ENCODE measurements at places on chromosomes 11 and 22.

DNA sequence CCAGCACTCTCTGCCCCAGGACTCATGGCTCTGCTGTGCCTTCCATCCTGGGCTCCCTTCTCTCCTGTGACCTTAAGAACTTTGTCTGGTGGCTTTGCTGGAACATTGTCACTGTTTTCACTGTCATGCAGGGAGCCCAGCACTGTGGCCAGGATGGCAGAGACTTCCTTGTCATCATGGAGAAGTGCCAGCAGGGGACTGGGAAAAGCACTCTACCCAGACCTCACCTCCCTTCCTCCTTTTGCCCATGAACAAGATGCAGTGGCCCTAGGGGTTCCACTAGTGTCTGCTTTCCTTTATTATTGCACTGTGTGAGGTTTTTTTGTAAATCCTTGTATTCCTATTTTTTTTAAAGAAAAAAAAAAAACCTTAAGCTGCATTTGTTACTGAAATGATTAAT, 2.9 kb upstream of the TTC36 start:
- no peak for DNase-seq

DNA sequence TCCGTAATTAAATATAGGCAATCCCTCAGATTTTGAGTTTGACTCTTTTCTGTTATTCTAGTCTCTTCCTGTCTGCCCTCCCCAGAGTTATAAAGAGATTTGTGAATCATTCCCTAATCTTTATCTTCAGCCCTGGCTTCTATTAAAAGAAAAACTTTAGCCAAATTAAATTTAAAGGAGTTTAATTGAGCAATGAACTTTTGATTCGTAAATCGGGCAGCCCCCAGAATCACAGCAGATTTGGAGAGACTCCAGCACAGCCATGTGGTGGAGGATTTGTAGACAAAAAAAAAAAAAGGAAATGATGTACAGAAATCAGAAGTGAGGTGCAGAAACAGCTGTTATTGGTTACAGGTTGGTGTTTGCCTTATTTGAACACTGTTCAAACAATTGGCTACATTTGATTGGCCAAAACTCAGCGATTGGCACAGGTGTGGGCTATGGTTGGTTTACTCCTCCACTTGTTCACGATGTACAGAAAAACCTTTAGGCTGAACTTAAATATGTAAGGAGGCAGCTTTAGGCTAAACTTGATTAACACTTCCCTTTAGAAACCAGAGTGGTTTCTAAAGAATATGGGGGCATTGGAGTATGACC, 2.3 kb upstream of the ALKBH8 start:
- DNase-seq: no peak

- DNase-seq: no peak
These were observed 173.5 kb downstream of the TRIM29 start for GRCh38 chr11:119964136-119965025.

GRCh38 chr11:117905524-117905923, 23.7 kb downstream of the TMPRSS13 start:
- DNase-seq: no peak

- DNase-seq: no peak
These were observed 2.8 kb upstream of the USP2 start for GRCh38 chr11:119384332-119384731.

DNA sequence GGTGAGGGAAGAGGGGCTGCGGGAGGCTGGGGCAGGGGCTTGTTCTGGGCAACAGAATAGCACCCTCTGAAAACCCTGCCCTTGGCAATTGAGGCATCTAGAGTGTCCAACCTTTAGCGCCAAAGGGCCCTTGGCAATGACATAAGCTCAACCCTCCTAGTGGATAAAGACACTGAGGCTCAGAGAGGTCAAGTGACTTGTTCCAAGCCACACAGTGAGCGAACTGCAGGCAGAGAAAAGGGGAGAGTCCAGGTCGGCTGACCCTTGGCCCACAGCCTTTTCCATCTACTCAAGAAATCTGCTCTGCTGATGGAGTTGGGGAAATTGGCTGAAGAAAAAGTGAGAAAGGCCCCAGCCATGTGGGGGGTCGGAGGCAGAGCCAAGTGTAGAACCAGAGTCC, 2.9 kb downstream of the SEC14L2 start:
- no peak for DNase-seq

DNA sequence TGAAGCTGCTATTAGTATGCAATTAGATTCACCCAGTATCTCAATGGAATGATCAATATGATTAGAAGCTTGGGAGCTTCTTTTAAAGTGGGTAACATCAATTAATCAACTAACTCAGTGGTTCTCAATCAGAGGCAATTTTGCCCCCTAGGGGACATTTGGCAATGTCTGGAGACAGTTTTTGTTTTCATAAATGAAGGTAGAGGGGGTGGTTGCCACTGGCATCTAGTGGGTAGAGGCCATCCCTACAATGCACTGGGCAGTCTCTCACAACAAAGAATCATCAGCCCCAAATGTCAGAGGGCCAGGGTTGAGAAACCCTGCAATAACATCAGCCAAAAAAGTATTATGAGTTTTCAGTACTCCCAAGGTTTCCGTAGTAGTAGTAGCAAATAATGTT, 5.9 kb upstream of the AMOTL1 start:
- peak; percentile 72 for DNase-seq

DNA sequence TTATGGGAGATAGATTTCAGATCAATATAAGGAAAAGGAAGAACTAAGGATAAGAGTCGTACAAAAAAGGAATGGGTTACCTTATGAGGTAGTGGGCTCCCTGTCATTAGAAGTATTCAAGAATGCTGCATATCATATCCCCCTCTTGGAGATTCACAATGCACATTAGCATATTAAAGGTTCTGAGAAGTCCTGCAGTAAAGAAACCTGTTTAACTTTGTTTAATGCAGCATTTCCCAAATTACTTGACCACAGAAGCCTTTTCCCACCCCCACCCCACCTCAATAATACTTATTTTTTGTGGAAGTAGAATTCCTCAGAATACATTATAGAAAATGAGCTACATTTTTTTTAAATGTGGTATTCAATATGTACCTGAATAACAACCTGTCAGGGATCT, 30.9 kb downstream of the PHF21A start:
- no peak for DNase-seq

DNA sequence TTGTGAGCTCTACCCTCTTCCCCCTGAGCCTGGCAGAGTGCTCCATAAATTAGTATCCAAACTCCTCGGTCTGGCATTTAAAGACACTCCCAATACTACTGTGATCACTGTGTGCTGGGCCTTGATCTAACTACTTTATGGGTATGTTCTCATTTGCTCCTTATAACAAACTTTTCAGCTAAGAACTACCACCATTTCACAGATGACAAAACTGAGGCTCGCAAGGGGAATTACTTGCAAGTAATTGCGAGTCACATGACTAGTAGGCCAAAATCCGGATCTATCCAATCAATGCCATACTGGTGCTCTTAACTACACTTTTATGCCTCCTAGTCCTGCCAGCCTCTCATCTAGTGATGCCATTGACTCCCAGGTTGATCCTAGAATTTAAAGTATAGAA, 3.6 kb downstream of the THOC5 start:
- no peak for DNase-seq

DNA sequence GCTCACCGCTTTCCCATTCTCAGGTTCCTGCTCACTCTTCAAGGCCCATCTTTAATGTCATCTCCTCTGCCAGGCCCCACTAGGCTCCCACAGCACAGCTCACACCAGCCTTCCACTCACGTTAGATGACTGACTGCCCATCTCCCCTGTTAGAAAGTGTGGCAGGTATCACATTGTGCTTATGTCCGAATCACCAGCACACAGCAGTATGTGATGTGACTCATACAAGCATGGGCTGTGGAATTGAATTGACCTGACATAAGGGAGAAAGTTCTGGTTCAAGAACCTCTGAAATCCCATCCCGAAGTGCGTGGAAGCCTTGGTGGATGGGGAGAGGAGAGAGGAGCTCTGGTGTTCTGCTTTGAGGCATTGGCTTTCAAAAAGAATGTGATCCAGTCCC, 6.5 kb downstream of the VSTM5 start:
- peak; percentile 36 for DNase-seq

DNA sequence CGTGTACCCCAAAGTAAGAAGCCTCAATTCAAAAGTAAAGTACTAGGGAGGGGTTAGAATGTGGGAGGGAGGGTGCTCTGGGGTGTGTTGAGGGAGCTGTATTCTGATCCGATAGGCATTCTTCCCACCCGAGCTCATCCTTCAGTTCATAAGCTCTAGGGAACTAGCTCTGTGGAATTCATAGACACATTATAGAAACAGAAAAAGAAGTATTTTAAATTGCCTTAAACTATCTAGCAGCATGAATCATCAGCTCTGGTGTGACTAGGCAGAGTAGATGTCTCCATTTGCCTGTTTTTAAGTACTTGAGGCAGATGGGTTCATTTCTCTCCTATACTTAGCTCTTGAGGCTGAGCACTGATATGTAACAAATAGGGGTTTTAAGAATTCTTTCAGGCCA, 7.3 kb upstream of the SGSM3 start:
- DNase-seq: no peak

GRCh38 chr11:111229604-111230003, 15.9 kb upstream of the POU2AF2 start:
- DNase-seq: peak; percentile 18

DNA sequence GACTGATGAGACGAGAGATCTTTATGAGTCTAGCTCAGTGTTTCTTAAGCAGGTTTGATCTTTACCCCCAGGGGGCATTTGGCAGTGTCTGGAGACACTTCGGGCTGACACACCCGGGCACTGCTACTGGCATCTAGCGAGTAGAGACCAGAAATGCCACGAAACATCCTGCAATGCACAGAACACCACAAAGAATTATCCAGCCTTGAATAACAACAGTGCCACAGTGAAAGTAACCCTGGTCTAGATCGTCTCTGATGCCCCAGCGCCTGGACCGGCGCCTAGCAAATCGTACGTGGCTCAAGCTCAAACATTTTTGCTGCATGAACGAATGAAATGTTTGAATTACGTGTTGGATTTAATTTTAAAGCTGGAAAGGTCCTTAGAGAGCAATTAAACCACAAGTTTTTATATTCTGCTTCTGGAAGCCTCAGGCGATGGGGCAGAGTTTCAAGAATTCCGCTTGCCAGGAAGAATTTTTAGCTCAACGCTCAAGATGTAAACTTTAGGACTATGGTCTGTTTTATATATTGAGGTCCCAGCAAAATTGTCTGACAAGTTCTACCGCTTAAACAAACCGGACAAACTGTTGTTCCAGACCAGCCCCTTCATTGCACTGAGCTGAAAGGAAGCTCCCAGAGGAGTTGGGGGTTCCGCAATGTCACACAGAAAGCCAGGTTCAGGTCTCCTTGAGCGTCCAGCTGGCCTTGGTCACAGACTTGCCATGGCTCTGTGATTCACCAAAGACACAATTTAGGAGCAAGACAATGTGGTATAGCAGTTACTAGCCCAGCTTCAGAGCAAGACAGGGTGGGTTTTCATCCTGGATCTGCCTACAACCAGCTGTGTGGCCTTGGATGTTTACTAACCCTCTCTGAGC, 44.2 kb upstream of the SMTN start:
- peak; percentile 84 for DNase-seq

- DNase-seq: no peak
These were observed 7.6 kb upstream of the CHADL start for GRCh38 chr22:41248314-41248713.

- peak; percentile 95 for DNase-seq
These were observed 57.6 kb downstream of the FBXO7 start for GRCh38 chr22:32531931-32532819.
